ENCODE measurements at places on chromosomes 5 and 9.

DNA sequence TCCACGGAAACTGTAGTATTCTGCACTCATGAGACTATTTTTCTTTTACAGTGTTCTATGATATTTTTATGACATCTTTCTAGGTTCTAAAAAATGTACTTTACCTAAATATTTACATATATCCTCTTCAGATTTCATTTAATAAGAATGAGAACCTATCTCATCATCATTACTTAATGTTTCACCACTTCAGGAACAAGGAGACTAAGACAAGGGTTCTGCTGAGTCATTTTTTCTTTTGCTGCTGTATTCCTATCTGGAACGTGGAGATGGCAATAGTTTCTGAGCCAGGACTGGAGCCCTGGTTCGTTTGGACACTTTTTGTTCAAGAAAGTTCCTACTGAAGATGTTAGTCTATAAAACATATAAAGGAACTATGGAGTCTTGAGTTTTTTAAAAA, 258.2 kb upstream of the MAP3K1 start:
- DNase-seq, result no peak

DNA sequence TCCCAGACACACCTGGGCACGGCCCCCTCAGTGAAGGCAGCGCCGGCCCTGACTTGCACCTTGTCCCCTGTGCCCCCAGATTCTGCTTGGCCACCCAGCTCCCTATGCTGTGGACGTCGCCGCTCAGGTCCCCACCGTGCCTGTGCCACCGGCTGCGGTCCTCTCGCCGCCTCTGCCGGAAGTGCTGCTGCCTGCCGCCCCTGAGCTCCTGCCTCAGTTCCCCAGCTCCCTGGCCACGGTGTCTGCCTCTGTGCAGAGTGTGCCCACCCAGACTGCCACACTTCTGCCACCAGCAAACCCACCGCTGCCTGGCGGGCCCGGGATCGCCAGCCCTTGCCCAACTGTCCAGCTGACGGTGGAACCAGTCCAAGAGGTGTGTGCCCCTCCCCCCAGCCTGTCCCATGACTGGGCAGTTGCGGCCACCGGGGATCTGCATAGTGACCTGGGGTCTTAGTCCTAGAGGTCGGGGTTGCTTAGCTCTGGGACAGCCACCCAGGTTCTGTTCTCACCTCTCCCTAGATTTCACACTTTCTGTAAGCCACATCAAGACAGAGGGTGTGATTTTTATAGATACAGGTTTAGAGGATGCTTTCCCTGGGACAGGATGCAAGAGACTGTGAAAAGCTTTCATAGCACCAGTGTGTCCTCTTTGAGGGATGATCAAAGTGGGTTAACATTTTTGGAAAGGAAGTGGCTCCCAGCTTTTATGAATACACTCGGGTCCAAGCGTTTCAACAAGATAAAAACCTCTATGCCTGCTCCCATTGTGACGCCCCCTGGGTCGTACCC, 78.0 kb downstream of the WNK2 start:
- no peak for DNase-seq

DNA sequence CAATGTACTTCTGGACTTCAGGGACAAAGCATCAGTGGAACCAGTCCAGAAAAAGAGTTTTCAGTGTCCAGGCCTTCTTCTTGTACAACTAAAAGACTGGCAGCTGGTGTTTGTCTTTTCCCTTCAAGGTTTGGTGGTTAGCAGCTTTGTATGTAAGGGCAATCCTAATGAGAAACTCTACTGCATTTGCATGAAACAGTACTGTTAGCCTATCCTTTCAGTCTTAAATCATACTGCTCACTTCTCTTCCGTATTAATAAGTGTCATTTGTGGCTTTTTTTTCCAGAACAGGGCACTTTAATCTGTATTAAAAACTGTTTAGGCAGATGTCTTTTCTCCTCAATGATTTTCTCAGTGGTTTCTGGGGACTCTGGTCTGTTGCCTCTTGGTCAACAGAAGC, 48.9 kb downstream of the FAM174A start:
- DNase-seq, result no peak

DNA sequence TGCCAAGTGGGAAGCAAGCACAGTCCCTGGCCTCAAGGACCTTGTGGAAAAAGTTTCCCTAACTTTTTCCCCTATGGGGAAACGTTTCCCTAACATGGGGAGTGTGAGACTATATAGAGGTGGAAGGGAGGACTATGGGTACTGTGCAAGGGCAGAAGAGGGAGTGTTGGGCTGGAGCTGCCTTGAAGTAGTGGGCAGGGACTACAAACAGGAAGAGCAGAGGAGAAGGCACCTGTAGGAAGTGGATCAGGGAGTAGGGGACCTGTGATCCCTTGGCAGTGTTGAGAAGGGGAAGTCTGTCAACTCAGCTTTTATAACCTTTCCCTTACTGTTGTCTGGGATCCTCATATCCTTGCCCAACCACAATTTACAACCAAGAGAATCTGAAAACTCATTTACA, 1.4 kb downstream of the CMYA5 start:
- no peak for DNase-seq

GRCh38 chr9:15205632-15206420, 101.2 kb downstream of the TTC39B start:
- no peak for DNase-seq

DNA sequence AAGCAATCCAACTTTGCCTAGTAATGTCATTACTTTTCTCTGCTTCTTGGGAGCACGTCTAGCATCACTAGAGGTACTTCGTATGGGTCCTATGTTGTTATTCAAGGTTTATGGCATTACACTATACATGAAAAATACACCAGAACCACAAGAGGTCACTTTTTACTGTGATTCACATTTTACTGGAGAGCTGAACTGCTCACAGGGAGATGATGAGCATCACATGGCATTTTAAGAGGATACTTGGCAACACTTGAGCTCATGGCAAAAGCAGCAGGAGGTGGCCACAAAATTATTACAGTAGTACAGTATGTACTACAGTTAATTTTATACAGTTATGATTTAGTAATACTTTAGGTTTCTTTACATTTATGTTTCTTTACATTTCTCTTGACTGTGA, 223.4 kb downstream of the PARP8 start:
- DNase-seq, result no peak

Measured in H1 (cell line).